Lower leg skin (tissue), 4 donors: ENCODE measurements at places on chromosomes 3 and 15. TPM values are rescaled to one million over a fixed set of nuclear protein-coding genes. Genes with fewer than 3 reads are reported as not detected.

The MNS1 gene
- not detected for total RNA-seq

The PCOLCE2 gene
- total RNA-seq, result 17.1 TPM

The MEGF11 gene
- 0.97 TPM for total RNA-seq

The MCF2L2 gene
- 1.3 TPM for total RNA-seq

The ISL2 gene
- not detected for total RNA-seq

The PLS1 gene
- 7.3 TPM for total RNA-seq

- DNase-seq, result peak; percentile 77
Observed at GRCh38 chr3:127786353-127787070, 35.8 kb downstream of the MGLL start.

GRCh38 chr15:68843425-68844311 lies 23.0 kb upstream of the ANP32A start:
- DNase-seq, result no peak

DNA sequence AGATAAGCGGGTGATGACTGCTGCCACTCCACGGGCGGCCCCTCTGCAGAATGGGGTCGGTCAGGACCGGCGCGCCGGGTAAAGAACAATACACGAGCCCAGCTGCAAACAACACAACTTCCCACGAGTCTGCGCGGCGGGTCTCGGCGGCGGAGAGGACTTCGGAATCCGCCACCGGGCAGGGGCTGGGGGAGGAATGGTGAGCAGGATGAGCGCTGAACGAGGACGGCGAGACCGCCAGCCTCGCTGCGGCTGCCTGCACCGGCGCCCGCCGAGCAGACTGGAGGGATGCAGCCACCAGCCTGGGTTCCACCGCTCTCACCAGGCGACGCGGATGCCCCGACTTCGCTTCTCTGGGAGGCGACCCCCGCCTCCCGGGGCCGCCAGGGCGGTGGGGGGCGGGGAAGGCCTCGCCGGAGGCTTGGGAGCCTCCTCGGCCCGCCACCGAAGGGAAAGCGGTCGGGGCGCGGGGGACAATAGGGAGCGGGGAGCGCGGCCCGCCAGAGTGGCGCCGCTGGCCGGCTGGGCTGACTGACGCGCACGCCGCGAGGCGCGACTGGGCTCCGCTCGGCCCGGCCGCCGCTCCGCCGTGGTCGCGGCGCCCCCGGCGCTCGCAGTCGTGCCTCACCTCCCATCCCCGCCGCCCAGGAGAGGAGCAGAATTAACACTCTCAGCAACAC lies 515 bp downstream of the ADAM10 start:
- peak; percentile 91 for DNase-seq

DNA sequence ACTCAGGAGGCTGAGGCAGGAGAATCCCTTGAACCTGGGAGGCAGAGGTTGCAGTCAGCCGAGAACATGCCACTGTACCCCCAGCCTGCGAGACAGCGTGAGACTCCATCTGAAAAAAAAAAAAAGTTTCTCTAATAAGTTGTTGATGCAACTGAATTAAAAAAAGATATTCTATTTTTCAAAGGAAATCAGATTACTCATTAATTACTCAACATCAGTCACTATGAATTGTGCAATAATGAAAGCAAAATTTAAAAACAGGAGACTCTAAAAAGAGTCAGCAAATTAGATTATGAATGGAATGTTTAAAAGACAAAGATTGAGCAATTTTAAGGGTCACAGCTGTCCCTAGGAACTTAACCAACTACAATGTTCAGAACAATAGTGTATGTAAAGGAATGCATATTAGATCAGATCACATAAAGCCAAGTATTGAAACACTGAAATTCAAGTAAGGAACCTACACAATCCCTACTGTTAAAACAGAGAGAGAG lies 60.2 kb upstream of the SLC4A7 start:
- DNase-seq, result no peak

DNA sequence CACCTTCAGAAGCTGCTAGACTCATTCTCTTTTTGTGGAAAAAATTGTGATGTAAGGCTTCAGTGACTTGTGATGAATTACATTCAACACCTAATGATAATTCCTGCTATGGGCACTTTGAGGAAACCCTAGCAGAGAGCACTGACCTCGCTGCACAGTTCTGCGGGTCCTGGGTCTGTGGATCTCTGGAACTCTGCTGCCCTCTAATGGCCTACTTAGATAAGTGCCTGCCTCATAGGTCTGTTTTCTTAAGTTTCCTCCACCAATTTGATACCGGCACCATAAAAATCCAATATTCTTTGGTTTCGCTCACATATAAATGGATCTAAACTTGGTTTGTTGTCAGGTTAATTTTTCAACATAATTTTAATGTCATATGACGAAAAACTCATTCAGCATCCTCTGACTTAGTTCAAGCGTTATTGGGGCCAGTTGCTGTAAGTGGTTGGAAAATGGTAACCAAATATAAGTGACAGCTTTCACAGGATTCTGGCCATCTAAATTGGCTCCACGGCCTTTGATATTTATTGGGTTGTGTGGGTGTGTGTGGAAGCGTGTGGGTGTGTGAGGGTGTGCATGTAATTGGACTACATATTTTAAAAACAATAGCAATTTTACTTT lies 10.4 kb downstream of the SLITRK3 start:
- DNase-seq, result peak; percentile 35

- DNase-seq, result no peak
Observed at GRCh38 chr15:84921121-84921520, 36.7 kb downstream of the SLC28A1 start.

DNA sequence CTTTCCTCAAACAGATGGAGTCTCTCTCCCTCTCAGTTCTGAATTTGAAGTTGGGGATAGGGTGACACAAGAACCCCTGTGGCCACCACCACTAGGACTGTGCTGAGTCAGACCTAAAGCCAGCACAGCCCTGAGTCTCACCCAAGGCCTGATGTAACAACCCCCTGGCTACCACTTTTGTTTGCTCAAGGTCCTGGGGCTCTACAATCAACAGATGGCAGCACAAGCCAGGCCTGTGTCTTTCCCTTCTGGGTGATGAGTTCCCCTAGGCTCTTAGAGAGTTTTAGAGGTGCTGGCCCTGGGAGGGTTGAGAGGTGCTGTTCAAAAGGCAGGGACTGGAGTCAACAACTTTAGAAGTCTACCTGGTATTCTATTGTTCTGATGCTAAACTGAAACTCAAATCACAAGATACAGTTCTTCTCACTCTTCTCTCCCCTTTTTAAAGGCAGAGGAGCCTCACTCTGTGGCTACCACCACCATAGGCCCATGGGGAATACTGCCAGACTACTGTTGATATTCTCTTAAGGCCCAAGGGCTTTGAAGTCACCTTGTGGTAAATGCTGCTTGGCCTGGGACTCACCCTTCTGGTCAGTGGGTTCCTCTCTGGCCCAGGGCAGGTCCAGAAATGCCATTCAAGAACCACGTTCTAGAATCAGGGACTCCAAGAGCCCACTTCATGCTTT lies 6.5 kb downstream of the OR5K4 start:
- DNase-seq, result no peak

DNA sequence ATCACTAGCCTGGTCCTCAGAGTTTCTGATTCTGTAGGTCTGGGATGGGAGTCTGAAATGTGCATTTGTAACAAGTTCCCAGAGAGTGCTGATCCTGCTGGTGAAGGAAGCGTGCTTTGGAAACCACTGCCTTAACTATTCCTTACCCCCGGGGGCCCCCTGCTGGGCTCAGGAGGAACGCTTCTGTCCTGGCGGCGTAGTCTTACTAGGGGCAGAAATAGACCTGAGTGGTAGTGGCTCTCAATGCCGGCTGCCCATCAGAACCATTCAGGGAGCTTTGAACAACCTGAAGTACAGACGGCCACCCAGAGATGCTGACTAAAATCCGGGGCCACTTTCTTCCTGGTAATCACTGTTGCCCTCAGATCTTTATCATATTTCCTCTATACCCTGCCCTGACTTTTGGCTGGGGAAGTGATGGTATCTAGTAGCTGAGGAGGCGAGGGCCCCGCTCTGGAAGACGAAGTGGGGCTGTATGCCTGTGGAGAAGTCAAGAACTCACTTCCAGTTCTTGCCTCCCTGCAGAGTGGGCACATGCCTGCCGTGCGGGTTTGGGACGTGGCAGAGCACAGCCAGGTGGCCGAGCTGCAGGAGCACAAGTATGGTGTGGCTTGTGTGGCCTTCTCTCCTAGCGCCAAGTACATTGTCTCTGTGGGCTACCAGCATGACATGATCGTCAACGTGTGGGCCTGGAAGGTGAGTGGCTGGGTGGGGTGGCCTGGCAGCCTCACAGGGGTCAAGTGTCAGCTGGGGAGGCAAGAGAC lies 16.3 kb upstream of the JMJD7 start:
- DNase-seq, result peak; percentile 84

GRCh38 chr3:193962986-193963685 lies 172.8 kb upstream of the HES1 start:
- no peak for DNase-seq

DNA sequence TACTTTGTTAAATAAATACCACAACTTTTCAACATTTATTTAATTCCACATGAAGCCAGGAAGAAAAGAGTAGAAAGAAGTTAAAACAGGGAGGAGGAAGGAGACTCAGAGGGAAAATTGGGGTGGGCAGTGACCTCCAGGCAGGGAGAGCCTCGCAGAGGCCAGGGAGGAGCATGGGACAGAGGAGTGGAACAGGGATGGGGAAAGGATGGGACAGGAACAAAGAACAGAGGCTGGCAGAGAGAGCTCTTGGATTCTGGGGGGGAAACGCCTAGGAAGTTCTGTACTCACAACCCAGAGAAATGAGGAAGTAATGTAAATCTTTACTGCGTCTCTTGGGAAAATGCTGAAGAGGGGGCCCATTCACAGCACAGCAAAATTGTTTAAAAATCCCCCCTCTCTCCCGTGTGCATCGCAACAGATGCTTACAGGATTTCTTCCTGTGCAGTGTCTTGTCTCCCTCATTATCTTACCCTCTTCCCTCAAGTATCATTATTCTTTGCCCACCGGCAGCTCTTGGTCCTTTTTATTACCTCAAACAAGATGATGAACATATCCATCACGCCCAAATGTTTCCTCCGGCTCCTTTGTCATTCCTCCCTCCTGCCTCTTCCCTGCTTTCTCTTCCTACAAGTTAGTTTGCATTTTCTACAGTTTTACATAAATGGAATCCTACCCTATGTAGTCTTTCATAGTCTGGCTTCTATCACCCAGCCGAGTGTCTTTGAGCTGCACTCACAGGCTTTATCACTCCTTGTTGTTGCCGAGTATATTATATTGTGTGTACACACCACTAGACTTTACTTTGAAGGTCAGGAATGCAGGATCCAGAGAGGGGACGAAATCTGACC lies 65.5 kb downstream of the ARHGAP31 start:
- DNase-seq, result no peak

- no peak for DNase-seq
Observed at GRCh38 chr15:26128611-26129140, 265.5 kb upstream of the ATP10A start.

DNA sequence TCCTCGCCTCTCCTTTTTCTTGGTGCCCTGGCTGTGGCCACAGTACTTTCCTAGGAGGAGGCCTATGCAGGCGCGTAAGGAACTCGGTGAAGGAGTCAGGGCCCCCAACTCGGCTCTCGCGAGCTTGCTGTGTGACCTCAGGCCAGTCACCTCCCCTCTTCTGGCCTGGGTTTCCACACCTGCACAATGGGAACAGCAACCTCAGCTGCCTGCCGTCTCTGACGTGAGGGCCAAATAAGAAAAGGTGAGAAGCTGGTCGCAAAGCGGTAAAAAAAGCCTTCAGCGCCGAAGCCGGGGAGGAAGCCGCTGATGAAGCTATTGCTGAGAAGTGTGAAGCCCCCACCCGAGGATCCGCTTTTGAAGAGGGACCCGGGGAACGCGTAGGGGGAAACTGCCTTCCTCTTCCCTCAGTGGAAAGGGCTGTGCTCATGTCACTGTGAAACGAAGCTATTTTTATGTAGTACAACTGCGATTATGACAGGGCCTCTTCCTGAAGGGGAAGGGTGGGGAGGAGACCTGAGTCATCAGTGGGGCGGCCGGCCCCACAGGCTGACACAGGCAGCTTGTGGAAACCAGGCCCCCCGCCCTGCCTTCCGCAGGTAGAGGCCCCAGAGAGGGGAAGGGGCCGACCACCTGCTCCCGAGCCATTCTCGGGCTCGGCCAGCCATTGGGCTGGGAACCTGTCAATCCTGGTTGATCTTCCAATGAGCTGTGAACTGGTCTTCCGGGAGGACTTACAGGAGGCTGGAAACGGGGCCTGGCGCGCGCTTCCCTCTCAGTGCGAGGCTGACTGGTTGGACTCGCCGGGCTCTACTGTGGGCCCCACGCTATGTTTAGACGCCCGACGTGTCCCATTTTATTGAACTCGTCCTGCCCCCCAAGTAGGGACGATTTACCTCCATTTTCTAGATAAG lies 18.0 kb upstream of the ANKDD1A start:
- peak; percentile 95 for DNase-seq

DNA sequence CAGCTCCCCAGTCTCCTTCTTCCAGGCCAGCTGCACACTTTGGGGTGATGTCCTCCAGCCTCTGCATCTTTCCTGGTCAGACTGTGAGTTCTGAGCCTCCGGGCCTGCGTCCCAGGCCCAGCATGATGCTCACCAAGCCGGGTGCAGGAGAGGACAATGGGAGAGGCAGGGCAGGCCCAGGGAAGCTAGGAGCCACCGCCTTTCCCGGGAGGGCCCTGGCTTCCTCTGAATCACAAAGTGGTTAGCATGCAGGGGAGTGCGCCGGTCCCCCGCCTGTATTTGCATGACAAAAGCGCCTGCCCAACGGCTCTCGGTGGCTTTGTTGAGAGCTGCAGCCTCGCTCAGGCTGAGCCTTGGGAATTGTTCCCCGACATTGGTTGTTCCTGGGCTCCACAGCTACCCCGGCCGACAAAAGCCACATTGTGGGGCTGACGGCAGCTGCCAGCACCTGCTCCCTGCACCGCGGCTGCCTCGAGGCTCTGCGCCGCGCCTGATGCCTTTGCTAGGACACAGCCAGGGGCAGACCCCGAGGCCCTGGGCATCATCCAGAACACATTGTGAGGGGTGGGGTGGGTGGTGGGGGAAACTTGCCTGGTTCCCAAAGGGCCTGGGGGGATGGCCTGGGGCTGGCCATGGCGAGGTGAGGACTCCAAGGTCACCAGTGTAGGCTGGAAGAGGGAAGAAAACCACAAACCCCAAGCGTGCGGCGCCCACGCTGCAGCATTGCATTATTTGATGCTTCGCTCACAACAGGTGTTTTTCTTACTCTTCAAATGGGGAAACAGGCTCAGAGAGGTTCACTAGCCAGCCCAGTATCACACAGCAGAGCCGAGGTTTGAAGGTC lies 20.0 kb upstream of the KLF13 start:
- DNase-seq, result peak; percentile 87

GRCh38 chr15:41688671-41689070 lies 28.5 kb downstream of the MGA start:
- DNase-seq, result no peak

DNA sequence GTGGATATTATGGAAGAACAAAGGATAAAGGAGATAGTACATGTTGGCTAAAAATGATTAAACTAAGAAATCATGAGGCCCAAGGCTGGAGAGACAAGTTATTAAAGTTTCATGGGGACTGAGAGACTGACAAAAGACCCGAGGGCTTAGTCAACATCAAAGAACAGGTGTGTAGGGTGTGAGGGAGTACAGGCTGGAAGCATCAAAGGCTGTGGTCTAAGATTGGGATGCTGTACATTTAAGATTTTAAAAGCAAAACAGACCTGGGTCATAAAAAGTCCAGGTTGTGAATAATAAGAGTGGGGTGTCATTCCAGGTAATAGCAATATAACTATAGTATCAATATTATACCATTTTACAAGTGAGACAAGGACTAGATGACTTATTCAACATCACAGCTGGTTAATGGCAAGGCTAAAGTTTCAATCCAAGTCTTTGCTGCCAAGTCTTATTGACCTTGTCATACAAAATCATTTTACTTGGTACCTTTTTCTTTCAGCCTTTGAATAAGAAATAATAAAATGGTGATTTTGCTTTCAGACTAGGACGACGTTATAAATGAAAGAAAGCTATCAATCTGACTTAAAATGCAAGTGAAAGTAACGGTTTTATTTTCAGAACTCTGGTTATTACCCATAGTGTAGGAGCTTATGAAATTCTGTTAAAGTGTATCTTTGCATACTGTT lies 211.6 kb downstream of the TNIK start:
- DNase-seq, result no peak
